ENCODE measurements at places on chromosomes 11 and 22.

DNA sequence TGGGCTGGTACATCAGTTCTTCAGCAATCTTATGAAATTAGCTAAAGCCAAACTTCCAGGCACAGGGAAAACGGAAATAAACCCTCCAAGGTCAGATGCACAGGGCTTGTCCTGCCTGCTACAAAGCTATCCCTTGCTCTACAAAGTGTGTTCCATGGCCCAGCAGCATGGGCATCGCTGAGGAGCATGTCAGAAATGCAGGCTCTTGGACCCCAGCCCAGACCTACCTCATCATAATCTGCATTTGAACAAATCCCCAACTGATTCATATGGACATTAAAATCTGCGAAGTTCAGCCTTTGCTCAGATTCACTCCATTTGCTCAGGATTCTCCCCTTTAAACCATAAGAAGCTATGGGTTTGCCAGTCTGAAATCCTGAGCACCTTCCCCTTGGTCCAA lies 129.7 kb upstream of the CSNK2A3 start:
- DNase-seq: no peak

DNA sequence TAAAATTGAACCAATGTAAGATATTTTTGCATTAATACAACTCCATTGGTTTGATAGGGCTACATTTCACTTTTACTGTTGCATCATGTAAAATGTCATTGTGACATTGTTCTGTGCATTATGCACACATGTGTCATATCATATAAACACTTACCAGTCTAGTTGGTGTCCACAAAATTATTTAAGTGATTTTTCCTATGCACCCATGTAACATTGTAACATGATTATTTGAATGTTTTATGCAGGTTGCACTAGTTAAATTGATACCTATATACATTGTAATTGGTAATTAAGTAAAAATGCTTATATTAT lies 9.6 kb upstream of the BIRC3 start:
- DNase-seq: no peak

DNA sequence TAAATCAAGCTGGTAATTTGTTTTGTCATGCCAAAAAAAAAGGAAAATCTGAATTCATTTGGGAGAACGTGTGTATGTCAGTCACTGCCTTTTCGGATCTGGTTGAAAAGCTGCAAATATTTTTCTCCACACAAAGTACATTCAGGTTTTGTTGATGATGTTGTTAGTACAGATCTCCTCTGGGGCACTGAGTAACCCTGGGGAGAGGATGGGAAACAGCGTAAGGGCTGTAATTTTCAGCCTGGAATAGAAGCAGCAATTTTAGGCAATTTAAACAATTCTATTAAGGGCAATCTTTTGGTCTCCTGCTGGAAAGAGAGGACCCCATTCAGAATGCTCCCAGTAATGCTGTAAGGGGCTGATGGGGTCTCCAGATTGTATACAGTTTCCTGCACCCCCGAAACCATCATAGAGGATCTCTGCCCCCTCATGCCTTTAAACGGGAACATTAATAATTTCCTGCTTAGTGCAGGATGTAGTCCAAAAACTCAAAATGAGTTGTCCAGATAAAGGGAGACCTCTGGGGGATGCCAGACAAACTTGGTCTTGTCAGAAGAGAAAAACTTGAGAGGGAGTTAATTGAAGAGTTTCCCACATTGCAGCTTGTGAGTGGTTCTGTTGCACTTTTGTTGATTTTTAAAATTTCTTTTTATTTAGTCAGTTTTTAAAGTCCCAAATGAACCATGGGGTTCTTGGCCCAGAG lies 132.3 kb downstream of the COMMD9 start:
- DNase-seq: no peak

DNA sequence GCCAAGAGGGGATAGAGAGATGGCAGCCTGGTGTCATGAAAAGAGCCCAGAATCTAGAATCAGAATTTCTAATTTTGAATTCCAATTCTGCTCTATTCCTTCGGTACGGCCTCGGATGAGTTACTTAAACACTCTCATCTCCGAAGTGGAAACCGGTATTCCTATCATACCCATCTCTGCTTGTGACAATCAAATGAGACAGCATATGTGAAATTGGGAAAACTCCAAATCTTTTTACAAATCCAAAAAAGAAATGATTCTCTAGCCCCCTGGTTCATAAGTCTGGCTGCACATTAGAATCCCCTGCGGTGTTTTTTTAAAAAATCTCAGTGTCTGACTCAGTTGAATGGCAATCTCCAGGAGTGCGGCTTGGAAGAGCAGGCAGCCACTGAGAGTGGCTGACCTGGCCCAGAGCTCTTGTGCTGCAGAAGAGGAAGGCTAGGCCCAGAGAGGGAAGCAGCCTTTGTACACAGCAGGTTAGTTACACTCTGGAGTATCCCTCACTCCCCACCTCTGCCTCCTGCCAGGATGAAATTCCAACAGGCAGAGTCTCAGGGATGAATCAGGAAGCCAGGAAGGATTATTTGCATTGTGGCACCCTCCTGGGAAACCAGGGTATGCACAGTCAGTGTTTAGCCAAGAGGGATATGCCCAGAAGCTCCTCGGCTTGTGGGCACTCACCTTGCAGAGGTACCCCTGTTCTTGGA lies 93.6 kb upstream of the ISX start:
- DNase-seq: no peak

Data from GM12865 (cell line).